AG08396 (cell line): ENCODE measurements at places on chromosomes 6 and 20.

DNA sequence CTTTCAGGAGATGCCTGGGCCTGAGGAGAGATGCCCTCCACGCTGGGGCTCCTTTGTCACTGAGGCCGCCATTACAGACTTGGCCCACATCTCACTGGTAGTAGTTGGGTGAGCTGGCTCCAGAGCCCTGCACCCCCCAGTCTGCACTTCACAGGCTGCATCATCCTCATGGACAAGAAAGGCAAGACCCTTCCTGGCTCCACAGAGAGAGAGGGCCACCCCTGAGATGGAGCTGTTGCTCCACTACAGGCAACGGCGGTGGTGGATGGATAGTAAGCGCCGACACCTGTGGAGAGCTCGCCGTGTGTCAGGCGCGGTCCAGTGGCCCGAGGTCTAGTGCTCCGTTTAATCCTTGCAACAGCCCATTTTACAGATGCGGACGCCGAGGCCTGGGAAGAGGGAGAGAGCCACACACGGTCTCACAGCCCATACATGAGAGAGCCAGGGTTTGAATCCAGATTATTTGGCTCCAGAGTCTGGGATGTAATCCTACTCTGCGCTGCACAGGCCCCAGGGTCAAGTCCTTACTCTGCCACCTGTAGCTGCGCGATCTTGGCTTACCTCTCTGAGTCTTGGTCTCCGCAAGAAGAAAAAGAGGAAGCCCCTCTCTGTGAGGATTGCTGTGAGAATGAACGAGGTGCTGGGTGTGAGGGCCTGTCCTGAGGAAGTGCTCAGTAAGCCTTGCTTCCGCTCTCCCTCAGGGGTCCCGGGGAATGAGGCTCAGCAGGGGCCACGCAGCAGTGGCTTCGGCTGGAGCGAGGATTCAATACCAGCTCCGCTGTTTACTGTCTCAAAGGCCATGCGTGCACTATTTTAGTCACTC, 34.5 kb downstream of the SPDEF start:
- no peak for DNase-seq

DNA sequence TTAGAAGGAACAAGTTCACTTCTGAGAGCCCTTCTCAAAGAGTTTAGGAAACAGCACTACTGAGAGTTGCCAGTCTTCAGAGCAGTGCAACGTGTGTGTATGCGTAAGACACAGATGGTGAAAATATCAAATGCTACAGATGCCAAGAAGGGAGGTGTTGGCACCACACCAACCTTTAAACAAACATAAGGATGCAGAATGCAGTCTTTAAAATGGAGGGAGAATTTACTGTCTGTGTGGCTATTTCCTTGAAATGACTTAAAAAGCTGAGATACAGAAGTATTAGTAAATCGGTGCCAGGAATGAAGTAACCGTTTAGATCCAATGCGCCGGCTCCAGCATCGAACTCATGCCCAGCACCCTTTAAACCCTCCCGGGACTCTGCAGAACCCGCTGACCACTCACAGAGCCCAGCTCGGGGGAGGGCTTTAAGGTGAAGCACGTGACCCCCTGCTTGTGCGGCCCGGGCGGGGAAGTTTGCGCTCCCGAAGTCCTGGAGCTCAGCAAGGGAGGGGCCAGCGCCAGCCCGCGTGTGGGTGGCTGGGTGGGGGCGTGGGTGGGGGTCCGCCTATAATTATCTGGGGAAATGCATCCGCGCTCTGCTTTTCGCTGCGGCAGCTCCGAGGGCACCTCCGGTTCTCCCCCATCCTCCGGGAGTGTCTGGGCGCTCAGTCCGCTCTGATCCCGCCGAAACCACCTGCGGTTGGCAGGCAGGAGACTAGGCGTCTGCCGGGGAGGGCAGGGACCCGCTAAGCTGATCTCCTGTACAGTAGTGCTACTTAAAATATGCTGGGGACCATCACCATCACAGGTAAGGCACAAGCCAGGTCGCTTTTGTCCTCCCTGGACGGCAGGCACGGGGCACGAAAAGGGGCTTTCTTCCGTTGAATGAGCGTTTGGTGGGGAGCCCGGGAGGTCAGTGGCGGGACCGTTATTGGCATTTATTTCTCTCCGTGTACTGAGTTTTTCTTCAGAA, 66.0 kb downstream of the ZBTB2 start:
- peak; percentile 77 for DNase-seq

DNA sequence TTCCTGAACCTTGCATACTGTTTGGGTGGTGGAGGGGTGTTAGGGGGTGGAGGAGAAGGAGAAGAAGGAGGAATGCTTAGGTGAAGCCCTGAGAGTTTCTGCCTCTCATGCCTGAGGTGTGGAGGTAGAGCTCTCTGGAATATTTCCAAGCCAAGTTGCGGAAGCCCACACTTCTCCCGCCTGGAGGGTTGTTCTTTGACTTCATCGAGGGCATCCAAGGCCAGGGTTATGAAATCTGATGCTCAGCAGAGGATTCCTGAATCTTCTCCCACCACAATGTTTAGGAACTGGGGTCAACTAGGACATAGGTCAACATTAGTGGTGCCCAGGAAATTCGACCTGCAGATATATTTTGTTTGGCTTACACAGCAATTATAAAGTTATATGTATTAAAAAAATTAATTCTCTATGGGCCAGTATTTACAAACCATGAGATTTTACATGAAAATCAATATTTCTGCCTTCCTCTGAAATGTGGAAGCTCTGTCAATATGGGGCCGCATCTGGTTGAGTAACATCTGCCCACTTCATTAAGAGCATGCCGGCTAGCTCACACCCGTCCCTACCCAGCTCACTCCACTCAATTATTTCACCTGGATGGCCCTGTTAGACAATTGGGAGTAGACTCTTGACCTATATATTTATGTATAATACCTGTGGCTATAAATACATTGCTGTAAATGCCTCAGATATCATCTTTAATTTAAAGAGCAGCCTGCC, 257.1 kb upstream of the ZFP64 start:
- no peak for DNase-seq

DNA sequence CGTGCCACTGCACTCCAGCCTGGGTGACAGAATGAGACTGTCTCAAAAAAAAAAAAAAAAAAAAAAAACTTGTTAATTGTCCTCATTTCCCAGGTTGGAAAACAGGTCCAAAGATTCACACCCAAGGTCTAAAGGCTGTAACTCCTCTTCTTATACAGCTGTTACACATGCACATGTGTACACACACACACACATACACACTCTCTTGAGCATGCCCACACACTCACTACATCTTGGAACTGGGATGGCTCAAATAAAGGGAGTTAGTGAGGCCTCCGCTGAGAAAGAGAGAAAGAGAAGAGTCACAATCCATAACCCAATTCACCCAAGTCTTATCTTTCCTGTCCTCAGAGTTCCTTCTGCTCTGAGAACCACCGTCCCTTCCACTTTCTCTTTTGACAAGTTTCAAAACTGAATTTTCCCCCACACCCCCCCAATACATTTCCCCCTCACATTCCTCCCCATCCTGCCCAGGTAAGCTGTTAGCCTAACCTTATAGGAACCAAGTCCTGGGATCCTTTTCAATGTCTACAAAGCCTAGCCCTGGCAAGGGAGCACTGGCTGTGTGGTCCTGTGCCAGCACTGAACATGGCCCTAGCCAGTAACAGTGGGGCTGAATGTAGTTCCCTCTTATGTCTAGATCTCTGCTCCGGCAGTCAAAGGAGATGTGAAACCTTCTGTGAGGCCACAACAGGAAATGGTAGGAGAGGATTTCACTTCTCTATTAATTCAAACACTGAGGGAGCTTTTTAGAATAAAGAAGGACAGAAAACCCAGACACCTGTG, 3.2 kb upstream of the HLA-DMB start:
- no peak for DNase-seq

DNA sequence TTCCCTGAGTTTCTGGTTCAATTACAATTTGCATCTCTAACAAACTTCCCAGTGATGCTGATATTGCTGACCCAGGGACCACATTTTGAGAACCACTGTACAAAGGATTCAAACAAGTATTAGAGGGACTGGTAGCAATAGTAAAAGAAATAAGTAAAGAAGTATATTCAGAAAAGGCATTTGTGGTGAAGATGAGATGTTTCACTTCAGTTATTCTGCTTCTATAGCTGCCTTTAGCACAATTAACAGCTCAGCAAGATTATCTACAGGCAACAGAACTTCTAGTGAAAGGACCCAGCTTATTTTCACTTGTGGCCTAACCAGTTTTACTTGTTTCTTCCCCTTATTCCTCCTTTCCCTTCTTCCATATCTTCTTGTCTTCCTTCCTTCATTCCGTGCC, 149.4 kb downstream of the PHF3 start:
- no peak for DNase-seq

GRCh38 chr20:63471002-63471716, 1.3 kb downstream of the KCNQ2 start:
- no peak for DNase-seq

- peak; percentile 56 for DNase-seq
Observed at GRCh38 chr20:57708694-57709673, 831 bp downstream of the PMEPA1 start.

DNA sequence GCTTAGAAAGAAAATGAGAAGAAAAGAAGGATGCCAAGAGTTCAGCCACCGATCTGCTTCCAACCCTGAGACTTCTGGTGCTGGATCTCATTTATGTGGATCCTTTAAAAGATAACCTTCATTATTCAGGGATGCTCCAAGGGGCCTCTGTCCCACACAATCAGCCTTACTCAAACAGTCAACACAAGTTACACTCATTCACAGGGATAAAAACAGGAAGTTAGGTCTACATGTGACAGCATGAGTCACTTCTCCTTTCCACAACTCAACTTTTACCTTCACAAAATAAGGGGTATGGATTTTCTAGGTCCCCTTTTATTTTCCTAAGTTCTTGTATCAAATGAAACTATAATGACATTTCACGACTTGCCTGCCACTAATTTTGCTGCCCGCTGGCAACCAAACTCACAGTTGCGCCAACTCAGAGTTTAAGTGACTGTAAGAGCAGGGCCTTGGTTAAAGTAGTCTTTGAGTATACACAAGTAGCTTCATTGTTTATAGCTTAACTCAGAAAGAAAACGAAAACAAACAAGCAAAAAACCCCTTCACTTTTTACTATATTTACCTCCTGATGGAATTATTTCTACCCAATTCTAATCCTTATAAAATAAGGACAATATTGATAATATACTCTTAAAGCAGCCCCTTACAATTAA, 278.8 kb upstream of the RUNX2 start:
- DNase-seq: no peak

DNA sequence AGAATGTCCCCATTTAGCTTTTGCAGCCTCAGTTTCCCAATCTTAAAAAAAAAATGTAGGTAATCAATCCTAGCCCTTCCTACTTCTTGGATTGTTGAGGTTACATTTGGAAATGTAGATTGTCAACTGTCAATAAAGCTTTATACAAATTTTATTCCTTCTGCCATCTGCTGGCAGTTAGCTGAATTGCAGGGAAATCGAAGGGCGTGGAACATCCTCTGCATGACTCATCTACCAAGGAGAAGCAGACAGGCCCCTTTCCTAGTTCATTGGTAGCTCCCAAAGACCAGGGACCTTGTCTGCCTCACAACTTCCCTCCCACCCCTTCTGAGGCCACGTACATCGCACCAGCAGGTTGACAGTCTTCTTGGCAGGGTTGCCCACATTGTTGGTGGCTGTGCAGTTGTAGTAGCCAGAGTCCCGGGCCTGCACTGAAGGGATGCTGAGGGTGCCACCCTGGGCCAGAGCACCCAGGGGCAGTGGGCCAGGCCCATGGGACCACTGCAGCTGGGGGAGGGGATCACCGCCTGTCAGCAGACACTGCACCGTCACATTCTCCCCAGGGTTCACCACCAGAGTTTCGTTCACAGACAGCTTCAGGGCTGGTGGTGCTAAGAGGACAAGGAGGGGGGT, 43.6 kb downstream of the MDGA1 start:
- peak; percentile 82 for DNase-seq

GRCh38 chr20:31859266-31859997, 10.9 kb downstream of the DUSP15 start:
- DNase-seq: no peak

DNA sequence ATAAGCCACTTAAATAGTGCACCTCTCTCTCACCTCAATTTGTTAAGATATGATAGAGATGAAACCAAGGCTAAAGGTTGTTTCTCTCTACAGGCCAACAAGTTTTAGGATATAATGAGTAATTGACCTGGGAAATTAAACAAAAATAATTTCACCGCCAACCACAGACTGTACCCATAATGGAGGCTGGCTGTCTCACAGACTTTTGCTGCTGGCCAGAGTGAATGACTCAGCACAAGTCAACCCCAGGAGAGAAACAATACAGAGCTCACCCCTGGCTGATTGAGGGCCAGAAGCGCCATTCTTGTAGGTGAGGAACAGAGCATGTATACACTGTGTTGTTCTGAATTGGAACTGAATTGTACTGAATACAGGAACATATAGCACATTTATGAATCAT, 99.9 kb downstream of the CAP2 start:
- DNase-seq: peak; percentile 60

DNA sequence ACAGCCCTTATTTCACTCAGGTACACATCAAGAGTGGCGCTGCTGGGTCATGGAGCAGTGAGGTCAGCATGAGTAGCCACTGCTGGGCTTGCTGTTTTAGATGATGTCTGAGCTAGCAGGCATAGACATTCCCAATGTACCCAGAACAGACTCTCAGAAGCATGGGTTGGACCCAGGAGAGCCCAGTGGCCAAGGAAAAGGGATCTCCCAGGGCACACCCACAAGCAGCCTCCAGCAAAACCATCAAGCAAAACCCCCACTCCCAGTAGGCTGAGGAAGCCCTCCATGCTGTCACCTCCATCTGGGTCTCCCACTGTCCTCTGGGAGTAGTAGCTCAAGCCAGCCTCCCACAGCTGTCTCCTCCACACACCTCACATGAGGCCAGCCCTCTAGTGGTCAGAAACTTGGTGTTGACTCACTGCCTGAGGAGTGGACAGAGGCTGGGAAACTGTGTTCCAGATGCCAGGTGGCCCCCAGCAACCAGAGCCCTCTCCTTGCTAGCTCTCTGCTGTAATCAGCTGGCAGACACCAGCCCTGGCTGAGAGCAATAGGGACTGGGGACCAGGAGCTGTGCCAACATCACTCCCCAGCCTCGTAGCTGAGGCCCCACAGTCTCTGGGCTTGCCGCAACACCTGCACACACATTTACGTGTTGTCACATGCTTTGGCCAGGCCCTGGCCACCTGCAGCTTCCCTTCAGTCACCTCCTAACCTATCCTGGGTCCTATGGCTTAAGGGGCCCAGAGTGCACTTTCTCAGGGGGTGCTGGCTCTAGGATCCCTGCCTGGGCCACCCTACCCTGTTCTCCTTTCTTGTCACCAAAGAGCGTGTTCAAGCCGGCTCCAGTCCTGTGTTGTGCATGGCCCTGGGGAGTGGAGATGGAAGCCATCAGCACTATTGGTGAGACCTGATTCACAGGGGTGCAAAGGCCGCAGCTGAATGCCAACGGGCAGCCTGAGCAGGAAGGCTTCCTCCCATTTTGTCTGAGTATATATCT, 1.9 kb upstream of the AP5S1 start:
- peak; percentile 73 for DNase-seq

DNA sequence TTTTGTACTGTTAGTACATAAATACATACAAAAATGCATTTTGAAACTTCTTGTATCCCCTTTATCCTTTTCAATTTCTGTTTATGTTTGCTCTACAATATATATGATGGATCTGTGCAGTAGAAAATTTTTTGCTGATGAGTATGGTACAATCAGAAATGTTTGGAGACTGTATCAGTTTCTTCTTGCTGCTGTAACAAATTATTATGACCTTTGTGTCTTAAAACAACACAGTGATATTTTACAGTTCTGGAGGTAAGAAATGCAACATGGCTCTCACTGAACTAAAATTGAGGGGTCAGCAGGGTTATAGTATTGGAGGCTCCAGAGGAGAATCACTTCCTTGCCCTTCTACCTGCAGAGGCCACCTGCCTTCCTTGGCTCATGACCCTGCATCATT, 184.4 kb downstream of the EYA2 start:
- DNase-seq: no peak
